ENCODE measurements at places on chromosomes 5 and 9.

GRCh38 chr9:134778841-134779411 lies 101.7 kb upstream of the FCN2 start:
- no peak for DNase-seq

- no peak for DNase-seq
Measured at GRCh38 chr5:21834863-21835262, 1018.3 kb downstream of the CDH12 start.

DNA sequence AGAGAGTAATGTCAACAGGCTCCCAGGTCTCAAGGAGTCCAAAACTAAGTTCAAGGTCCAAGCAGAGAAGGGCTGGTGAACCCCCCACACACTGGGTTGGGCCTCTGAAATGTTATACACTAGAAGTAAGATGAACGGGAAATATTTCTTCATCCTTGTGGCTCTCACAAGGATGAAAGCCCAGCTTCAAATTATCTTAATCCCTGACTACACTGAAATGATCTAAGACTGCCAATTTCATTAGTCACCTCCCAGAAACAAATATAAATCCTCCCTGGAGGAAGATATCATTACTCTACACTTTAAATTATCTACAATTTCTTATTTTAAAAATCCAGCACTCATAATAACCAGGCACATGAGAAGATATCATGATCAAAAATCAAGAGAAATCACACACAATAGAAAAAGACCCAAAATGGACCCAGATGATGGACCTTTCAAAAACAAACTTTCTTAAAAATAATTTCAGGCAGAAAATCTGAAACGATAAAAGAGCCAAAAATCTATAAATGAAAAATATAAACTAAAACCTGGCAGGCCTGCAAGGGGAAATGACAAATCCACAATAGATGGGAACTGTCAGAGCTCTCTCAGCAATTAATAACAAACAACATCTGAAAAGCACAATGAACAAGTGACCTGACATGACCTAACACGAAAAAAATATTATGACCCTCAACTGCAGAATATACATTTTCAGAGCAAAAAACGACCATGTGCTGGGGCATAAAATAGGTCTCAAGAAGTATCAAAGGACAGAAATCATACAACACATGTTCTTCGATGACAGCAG lies 117.4 kb downstream of the GPR21 start:
- DNase-seq, result no peak

GRCh38 chr5:83484294-83484693 lies 12.8 kb downstream of the VCAN start:
- DNase-seq, result no peak

GRCh38 chr5:135831439-135831838 lies 3.0 kb upstream of the SLC25A48 start:
- DNase-seq, result no peak
